ENCODE measurements at places on chromosomes 2 and 18.

DNA sequence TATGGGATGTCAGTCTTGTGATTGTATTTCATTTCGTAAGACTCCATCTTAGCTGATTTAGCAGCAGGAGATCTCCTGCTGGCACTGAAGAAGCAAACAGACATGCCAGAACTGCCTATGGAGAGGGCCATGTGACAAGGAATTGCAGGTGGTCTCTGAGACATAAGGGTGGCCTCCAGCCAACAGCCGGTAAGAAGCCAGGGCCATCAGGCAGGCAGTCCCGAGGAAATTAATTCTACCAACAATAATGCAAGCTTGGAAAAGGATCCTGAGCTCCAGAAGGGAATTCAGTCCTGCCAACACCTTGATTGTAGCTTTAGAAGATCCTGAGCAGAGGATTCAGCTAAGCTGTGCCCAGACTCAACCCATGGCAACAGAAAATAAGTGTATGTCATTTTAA, 87.1 kb upstream of the DNAJC10 start:
- no peak for DNase-seq

- DNase-seq = no peak
Observed at GRCh38 chr2:225011585-225011984, 30.7 kb downstream of the DOCK10 start.

- DNase-seq = no peak
Observed at GRCh38 chr18:39622431-39622830, 2056.8 kb upstream of the CELF4 start.

DNA sequence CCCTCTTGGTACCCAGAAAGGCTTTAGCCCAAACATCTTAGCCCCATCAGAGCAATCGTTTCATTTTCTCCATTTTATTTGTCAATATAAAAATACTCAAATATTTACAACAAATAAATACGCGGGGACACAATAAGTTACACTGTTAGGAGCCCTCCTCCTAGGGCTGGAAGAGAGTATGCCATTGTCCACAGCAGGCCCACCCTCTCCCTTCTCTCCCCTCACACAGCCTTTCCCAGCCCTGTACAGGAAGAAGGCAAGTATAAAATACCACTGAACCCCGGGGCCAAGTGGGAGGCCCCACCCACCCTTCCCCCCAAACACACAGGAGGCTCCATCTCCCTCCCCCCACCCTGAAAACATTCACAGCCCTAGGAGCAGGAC, 1.9 kb upstream of the ANKRD39 start:
- no peak for DNase-seq

DNA sequence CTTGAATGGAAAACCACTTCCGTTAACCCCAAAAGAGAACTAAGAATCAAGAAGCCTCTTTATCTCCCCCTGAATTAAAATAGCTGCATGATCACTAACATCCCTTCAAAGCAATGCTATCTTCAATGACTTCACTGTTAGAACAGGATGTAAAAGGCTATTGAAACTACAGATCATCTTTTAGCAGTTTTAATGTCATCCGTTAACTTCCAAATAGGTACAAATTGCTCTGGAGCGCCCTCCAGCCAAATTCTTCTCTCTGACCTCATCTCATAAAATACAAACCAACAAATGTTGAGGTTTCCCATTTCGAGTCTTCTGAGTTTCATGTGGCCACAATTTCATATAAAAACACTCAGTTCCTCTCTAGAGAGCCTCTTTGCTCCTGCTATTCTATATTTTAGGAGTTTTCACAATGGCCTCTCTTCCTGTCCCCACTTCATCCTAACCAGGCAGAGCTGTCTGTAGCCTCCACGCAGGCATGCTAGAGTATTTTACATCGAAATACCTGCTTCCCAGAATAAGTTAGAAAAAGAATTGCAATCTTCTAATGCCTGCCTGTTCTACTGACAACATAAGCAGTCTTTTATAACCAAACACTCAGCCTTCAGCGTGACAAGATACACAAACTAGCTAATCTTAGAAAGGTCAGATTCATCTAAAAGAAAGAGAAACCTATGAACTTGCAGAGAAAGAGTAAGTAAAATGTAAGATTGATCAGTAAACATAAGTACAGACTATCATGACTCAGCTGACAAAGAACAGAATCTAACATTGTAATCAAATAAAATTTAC, 37.9 kb downstream of the B4GALT6 start:
- DNase-seq = no peak

- DNase-seq = no peak
Observed at GRCh38 chr2:5549771-5550170, 142.4 kb upstream of the SOX11 start.

- no peak for DNase-seq
Observed at GRCh38 chr2:233446606-233447305, 92.5 kb downstream of the DGKD start.

DNA sequence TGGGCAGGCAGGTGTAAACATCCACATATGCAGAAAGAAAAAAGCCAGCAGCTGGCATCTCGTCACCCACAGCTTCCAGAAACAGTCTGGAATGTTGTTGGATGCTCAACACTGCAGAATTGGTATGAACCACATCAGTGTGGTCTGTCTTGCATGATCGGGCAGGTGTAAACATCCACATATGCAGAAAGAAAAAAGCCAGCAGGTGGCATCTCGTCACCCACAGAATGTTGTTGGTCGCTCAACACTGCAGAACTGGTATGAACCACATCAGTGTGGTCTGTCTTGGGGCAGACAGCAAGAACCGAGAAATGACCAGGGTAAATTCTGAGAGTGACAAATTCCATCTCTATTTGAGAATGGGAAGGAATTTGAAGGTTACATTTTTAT, 39.6 kb downstream of the DOCK10 start:
- no peak for DNase-seq

DNA sequence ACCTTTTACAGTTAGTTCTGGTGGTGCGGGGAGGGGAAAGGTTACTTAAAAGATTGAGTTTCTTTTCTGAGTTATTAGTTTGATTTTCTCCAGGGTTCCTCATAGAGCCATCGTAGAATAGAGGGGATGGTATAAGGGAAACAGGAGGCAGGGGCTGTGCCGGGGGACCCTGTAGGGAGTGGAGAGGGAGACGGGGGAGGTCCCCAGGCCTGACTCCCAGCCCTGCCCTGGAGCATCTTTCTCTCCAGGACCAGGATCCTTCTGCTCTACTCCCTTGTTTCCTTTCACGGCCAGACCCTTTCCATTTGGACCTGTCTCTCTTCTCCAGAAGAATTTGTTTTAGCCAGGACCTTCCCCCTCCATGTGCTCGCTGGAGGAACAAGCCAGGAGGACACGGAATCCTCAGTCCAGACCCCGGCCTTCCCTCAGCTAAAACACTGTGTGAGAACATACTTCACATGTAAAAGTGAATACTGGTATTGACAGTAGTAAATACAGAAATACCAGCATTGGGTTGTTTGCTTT, 35.4 kb downstream of the DGKD start:
- DNase-seq = no peak

DNA sequence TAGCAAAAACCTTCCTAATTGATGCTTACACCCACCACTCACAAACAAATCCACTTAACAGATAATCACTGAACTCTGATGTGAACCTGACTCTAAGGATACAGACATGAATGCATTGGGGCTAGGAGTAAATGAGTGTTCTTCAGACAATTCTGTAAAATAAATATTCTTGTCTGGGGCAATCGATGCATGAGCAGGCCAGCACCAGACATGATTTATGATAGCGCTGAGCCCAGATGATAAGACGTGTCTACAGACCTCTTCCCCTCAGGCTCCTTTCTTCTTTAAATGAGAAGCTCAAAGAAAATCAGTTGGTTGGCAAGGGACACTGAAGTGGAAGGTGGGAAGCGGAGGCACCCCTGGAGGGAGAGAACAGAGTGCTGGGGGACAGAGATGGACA, 27.3 kb upstream of the BIN1 start:
- DNase-seq = no peak

DNA sequence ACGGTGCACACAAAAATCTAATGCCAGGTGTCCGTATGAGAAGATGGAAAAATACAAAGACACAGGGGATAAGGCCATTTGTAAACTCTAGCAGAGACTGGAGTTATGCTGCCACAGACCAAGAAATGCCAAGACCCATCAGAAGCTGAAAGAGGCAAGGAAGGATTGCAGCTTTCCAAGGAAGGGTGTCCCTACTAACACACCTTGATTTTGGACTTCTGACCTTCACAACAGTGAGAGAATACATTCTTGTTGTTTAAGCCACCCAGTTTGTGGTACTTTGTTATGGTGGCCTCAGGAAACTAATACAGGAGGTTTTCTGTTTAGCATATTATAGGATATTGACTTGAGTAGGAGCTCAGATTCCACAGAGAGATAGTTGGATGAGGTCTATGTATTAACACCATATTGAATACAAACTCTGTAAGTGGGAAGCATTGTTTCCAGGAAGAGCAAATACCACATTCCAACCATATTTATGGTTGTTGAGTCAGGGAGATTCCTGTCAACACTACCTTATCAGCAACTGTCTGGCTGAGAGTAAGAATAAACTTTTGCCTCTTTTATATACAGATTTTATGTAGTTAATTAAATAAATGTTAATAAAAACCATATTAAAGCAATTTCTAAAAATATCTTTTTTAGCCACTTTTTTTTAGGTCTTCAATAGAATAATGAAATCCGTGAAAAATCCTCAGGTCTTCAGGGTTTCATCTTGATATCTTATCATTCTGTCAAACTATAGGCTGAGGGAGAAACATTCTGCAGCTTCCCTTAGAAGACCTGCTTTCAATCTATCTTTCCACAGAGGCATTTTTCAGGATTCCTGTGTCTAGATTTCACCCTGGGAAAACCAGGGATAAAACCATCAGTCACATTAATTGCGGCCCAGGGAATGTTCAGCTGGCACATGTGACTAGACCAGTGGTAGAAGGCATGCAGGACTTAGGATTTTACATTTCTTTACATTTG, 35.4 kb upstream of the HNMT start:
- DNase-seq = no peak

GRCh38 chr2:225354281-225354774, 45.2 kb upstream of the NYAP2 start:
- no peak for DNase-seq
